Cardiac muscle cell (in vitro differentiated cells and primary cell): ENCODE measurements at places on chromosomes 1 and 21.
A peak's percentile ranks its signal among the peaks of the same experiment; 100 is the strongest.

- peak; percentile 92 for DNase-seq
These were observed 64.1 kb downstream of the TMCO4 start for GRCh38 chr1:19735440-19736127.

DNA sequence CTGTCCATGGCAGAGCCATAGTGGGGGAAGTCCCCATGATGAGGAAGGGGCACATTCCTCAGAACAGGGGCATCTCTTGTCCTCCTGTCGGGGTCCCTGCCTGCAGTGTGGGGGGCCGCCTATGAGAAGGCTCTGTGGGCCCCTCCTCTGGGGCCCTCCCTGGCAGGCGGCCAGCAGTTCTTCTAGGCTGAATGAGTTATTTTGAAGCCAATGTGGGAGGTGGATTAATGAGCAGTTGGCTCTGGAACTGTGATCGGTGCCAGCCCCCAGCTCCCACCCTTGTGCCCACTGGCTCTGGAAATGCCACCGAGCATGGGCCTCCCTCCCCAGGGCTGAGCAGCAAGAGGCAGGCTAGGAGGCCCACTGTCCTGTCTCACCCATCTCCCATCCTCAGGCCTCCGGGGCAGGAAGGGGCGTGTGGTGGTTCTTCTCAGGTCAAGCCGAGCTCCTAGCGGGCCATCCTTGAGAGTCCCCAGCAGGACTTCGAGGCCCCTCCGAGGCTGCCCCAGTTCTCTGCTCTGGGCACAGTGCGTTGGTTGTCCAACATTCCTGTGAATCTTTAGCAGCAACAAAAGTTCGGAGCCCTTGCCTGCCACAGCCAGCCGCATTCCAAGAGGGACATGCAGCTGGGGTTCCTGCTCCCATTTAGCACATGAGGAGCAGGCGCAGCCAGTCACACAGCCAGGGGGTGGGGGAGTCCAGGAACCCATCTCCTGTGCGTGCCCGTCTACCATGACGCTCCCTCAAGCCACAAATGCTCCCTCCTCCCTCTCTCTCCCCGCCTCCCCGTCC lies 57.2 kb downstream of the EDN2 start:
- DNase-seq: peak; percentile 26

- DNase-seq: no peak
These were observed 144.6 kb upstream of the HMGB4 start for GRCh38 chr1:33719326-33719725.

DNA sequence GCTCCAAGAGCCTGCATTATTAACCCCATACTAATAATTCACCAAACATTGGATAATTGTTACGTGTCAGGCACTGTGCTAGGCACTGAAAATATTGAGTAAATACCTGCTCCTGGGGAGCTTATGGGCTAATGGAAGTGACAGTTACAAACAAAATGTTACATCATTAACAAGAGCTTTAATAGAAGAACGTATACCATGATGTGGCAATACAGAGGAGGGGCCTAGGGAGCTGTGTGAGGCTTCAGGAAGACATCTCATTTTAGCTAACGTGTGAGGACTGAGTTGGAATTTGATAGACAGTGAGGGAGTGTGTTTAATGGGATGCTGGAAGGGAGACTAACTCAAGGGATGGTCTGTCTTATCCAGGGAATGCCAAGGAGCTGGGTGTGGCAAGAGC lies 16.5 kb upstream of the TSPAN2 start:
- DNase-seq: no peak

- no peak for DNase-seq
These were observed 34.5 kb upstream of the C21orf91 start for GRCh38 chr21:17853393-17854275.

DNA sequence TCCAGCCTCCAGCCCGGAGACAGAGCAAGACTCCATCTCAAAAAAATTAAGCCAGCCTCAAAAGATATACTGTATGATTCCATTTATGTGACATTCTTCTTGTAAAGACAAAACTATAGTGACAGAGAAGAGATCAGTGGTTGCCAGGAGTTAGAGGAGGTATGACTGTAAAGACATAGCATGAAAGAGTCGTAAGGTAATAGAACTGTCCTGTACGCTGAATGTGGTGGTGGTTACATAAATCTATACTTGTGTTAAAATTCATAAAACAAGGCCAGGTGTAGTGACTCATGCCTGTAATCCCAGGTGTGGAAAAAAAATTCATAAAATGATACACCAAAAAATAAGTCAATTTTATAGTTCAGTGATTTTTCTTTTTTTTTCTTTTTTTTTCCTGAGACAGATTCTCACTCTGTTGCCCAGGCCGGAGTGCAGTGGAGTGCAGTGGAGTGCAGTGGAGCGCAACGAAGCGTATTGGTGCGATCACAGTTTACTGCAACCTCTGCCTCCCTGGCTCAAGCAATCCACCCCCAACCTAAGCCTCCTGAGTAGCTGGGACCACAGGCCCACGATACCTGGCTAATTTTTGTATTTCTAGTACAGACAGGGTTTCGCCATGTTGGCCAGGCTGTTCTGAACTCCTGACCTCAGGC lies 84.9 kb upstream of the CXADR start:
- no peak for DNase-seq

- peak; percentile 64 for DNase-seq
These were observed 45.7 kb downstream of the ATP2B4 start for GRCh38 chr1:203672346-203672745.

GRCh38 chr1:180160357-180160756 lies 5.7 kb downstream of the QSOX1 start:
- DNase-seq: no peak
